Stimulated activated memory B cell treated with anti-CD40 and anti-IgM and Interleukin-4, amounts not matched to agents 10 μg/mL and 1 μg/mL and 100 μg/mL, for 72 hours (primary cell): ENCODE measurements at places on chromosomes 6 and 20.

GRCh38 chr6:64220801-64221200, 585.2 kb downstream of the PHF3 start:
- ATAC-seq: no peak

DNA sequence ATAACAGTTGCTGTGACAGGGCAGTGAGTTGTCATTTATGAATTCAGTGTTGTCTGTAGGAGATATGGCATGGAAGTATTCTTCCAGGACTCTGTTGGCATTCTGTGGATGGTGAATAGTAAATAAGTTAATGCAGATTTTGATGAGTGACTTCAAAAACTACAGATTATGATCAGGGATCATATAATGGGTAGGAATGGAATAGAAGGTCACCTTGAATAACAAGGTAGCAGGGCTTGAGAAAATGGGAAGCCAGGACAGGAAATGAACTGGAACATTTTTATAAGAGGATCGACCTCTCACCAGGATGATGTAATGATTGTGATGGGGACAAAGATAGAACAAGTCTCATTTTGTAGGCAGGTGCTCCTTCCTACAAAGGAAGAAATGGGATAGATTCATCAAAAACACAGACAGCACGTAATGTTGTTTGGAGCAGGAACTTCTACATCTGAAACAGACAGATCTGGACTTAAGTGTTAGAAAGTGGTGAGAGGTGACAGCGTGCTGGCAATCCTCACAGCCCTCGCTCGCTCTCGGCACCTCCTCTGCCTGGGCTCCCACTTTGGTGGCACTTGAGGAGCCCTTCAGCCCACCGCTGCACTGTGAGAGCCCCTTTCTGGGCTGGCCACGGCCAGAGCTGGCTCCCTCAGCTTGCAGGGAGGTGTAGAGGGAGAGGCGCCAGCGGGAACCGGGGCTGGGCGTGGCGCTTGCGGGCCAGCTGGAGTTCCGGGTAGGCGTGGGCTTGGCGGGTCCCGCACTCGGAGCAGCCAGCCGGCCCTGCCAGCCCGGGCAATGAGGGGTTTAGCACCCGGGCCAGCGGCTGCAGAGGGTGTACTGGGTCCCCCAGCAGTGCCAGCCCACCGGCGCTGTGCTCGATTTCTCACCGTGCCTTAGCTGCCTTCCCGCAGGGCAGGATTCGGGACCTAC, 30.8 kb upstream of the SSR1 start:
- ATAC-seq: no peak

DNA sequence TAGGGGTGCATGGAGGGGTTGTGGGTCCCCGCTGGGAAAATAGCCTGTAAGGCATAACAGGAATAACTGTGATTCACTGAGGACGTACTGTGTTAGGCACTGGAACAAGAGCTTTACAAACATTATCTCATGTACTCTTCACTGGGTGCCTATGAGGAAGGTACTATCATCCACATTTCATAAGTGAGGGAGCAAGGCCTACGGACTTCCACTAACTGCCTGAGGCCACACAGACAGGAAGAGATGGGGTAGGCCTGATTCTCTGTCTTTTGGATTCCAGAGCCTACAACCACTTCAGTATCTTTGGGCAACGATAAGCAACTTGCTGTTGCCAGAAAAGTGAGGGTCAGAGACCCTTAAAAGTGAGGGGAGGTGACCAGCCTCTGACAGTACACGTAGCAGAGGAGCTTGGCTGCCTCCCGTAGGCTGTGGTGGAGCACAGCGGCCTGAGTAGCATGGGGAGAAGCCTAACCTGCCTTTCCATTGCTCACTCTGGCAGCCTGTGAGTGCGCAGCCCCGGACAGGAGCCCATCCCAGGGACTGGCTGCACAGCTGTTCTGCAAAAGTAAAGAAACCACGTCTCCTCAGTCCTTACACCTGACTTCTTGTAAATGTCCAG, 30.4 kb downstream of the PSMB1 start:
- ATAC-seq: no peak

DNA sequence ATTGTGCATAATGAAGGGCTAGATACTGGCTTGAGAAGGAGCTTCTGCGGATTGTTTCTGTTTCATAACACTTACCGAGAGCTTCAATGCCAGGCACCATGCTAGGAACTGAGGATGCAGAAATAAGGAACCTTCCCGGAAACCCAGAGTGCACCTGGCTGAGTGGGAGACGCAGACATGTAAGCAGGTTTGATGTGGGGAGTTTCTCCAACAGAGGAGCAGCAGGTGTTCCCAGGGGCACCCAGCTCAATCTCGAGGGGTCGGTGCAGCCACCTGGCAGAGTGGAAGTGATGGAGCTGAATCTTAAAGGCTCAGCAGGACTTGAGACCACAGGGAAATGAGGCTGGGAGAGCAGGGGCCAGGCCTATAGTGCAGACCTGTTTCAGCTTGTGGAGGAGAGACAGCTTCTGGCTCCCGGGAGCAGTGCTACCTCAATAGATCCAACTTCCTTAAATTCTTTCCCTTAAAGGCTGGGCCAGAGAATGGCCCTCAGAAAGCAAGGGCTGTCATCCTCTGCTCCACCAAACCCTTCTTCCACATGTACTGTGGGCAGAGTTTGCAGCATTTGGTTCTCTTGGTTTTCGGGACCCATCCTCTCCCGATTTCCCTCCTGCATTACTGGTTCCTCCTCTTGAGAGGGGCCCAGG, 27.8 kb upstream of the SRC start:
- no peak for ATAC-seq

DNA sequence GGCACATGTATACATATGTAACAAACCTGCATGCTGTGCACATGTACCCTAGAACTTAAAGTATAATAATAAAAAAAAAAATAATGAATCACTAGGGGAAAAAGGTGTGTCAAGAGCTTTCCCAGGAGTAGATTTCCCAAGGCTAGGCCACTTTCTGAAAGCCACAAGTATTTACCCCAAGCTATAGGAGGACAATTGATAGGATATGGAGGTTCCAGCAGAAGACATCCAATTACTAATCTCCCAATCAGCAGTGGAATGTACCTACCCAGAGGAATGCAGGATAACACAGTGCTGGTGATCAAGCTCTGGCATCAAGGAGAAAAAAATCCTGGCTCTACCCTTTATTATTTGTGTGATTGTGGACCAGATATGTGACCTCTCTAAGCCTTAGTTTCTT, 562.7 kb downstream of the RFPL4B start:
- ATAC-seq: no peak

DNA sequence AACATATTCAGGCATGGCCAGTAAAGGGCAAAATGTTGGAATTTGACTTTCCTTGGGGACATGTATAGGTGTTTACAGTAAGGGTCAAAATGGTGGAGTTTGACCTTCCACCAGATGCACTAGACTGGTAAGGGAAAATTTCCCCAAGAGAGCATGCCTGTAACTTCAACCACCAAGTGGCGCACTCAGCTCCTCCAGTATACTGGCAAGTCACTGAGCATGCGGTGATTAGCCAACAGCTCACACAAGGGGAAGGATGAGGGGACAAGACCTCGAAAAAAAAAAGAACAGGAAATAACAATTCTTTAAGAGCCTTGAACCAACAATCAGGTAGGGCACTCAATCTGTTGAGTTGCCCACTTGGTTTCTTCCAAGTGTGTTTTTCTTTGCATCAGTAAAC, 140.9 kb downstream of the EYS start:
- no peak for ATAC-seq

GRCh38 chr6:139887275-139887674, 512.8 kb upstream of the CITED2 start:
- no peak for ATAC-seq

- no peak for ATAC-seq
Measured at GRCh38 chr6:47455533-47456209, 21.9 kb upstream of the CD2AP start.

DNA sequence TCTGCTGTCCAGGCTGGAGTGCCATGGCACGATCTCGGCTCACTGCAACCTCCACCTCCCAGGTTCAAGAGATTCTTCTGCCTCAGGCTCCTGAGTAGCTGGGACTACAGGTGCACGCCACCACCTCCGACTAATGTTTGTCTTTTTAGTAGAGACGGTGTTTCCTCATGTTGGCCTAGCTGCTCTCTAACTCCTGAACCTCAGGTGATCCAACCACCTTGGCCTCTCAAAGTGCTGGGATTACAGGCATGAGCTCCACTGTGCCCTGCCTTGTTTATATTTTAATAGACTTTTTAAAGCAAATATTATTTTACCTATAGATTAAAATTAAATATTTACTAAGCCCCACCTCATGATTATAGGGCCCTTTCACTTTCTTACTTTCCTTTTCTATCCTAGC, 483.2 kb upstream of the EPHA7 start:
- ATAC-seq: no peak

DNA sequence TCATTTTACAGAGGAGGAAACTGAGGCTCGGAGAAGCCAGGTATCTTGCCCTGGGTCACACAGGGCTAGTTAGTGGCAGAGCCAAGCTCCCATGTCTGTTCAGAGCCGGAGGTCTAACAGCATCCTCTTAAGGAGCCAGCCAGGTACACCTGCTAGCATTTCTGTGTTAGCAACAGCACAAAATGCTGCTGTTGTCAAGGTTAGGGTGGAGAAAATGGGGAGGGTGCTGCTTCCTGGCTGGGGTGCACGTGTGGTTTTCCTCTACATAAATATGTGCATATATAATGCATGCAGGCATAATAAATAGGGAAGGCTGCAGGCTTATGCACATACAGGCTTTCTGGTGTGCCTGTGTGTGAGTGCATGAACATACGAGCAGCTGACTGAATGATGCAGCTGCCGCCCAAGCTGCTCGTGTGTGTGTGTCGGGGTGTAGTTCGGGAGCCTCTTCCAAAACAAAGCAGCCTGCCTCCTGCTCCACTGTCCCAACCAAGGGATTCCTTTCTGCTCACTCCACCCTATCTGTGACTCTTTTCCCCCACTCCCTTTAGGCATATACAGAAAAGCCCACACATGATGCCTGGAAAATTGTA, 86.6 kb downstream of the CD40 start:
- no peak for ATAC-seq

DNA sequence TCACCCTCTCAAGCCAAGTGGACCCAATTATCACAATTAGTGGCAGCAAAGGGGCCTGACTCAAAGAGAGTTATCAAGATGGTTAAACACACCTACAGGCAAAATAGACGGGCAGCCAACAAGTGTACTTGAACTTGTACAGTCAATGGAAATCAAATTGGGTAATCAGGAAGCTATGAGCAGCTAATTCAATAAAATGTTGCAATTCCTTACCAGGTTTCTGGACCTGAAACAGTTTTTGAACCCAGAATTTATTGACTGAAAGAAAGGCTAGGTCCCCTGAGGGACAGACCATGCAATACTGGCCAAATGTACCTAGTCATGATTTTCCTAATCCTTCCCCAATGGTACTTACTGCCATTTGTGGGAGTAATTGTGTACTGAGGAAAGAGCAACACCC, 679.8 kb downstream of the EPM2A start:
- ATAC-seq: no peak

GRCh38 chr6:36739947-36740817, 42.6 kb downstream of the RAB44 start:
- peak; percentile 52 for ATAC-seq

- ATAC-seq: no peak
Measured at GRCh38 chr20:23152902-23153301, 66.8 kb upstream of the CD93 start.

DNA sequence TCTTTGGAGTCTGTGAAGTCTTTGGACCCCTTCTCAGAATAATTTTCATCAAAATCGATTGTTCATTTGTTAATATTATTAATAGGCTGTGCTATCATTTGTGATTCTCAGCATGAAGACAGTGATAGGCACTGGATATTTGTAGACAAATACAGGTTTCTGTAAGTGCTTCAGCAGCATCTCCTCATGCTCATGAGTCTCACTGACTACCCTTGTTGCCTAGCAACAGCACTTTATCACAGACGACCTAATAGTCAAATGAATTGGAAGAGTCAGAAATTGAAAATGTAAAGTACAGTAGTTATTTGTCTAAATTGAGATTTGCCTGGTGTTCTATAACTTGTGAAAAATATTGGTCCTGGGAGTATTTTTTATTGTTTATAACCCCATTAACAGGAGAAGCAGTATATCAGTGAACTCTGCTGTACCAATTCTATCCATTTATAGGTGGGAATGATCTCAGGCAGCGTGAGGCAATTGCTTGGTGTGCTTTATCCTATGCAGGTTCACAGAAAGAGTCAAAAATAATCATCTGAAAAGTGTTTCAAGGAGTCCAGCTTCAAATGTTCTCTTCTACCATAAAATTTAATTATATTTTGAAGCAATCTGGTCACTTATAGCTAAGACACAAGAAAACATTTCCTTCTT, 684.6 kb downstream of the RFPL4B start:
- ATAC-seq: no peak

DNA sequence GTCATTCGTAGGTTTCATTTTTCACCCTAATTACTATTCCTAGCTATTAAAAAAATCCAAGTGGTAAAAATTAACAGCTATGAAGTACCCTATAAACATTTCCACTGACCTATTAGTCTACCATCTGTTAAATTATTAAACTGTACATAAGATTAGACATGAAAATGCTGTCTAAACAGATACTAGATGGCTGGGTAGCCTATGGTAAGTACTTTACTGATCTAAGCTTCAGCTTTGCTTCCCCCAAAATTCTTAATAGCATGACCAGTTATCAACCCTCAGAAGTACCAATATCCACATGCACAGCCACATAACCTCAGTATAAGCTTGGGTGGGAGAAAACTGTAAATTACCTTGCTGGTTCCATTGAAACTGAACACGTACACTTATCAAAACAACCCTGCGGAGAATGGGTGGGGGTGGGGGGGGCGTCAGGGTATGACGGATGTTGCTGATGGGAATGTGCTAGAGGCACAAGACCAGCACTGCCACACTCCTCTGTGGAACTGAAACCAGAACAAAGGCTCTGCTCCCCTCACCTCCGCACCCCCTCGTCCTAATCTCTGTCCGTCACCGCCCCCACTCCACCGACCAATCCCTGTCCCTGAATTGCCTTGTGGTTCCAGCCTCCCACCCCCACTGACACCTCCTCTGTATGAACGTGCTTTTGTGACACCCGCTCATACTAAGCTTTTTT, 45.3 kb downstream of the B4GALT5 start:
- ATAC-seq: peak; percentile 95

DNA sequence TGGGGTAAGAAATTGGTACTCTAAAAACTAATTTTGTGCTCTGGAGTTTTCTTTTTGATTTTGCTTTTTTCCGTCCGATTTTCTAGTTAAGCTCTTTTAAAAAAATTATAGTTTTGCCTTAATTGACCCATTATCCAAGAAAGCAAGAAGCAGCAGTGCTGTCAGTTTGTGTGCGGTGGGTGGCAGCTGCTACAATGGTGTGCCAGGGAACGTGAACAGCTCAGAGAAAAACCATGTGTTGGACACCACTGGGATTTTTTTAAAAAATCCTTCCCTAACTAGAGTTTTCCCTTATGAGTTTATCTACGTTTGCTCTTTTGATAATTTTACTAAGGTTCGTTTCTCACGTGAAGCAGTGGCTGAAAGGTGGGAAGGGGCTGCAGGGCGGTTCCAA, 8.0 kb downstream of the MAP3K5 start:
- no peak for ATAC-seq

GRCh38 chr6:119890470-119890869, 540.9 kb upstream of the MAN1A1 start:
- ATAC-seq: peak; percentile 21

- ATAC-seq: no peak
Measured at GRCh38 chr6:85357651-85358050, 92.2 kb upstream of the NT5E start.
